ENCODE measurements at places on chromosomes 11 and 22.

GRCh38 chr11:123719452-123719851 lies 22.0 kb downstream of the ZNF202 start:
- DNase-seq: no peak

- DNase-seq: no peak
Observed at GRCh38 chr11:10450462-10451425, 4.3 kb upstream of the AMPD3 start.

GRCh38 chr11:19959648-19960059 lies 200.6 kb downstream of the DBX1 start:
- no peak for DNase-seq

- DNase-seq: no peak
Observed at GRCh38 chr11:114773541-114774338, 95.4 kb downstream of the NXPE2 start.

DNA sequence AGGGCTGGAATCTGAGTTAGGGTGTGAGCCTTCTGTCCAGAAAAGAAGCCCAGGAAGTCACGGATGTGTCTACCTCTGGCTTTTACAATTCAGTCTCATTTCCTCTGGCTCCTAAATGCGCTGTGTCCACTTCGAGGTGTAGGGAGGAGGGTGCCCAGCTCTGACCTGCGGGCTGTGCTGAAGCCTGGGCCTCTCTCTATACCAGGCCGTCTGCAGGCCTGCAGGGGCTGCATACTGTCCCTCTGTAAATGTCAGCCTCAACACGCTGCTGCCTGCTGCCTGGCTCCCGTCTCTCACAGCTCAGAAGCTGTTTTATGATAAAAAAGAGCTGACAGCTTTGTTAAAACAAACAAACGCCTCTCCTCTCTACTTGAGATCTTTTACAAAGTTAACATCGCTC lies 14.5 kb downstream of the ARVCF start:
- no peak for DNase-seq

DNA sequence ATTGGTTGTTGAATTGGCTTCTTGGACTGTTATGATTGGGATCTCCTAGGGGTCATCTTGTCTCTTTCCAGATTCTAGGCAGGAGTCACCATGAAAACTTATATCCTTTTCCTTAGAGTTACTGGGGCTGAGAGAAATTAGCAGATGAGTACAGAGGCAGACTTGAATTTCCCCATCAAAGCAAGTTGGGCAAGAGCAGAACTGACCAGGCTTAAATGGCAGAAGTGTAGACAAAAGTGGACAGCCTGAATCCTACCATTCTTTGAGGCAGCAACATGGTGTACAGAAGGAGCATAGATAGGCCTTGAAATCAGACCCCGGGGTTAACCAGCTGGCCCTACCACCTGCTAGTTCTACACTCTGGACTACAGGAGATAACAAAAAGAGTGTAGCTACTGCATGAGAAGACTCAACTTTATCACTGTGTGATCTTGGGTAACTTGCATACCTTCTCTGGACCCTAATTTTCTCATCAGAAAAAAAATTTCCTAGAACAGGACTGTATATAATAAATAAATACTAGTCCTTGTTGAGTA lies 427.4 kb upstream of the CADM1 start:
- DNase-seq: no peak

- no peak for DNase-seq
Observed at GRCh38 chr11:115672999-115673411, 168.8 kb upstream of the CADM1 start.

DNA sequence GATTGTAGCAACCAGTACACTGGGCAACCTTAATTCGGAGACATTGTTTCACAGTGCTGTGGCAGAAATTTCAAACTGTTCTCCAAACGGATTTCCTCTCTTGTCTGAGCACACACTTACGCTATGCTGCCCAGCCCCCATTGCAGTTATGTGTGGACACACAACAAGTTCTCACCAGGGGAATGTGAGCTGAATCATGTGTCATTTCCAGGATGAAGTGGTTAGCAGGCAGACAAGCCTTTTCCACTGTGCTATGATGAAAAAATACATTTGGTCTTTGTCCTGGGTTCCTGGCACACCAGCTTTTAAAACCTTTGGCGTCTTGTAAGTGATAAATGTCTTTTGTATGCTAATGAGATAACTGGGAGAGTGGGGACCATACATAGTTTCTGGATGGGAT lies 46.9 kb upstream of the SYT9 start:
- DNase-seq: no peak

- no peak for DNase-seq
Observed at GRCh38 chr11:72562431-72562830, 111.8 kb downstream of the PDE2A start.

DNA sequence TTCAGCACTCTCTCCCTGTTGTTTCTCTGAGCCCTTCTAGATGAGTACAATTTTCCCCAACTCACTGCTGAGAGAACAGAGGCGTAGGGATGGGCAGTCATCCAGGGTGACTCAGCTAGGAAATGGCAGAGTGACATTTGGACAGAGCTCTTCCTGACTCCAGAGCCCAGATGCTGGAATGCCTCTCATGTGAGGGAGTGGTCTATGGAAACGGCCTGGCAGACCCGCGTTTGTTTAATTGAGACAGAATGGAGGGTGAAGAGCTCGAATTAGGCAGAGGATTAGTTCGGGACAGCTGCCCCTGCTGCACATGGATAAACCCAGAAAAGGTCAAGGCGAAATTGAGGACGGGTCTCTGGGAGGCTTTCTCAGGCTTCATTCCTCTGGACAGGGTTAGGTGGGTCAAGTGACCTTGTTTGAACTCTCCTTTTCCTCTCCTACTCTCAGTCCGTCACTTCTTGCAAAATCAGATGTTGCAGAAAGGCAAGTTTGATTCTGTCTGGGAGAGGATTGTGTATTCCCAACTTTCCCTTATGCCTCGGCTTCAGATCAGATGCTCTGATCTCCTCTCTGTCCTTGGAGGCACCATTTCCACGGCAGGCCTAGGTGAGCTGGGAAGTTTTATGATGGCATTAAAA lies 7.6 kb upstream of the LMO2 start:
- DNase-seq: no peak

GRCh38 chr11:104151404-104152204 lies 12.3 kb downstream of the PDGFD start:
- no peak for DNase-seq

DNA sequence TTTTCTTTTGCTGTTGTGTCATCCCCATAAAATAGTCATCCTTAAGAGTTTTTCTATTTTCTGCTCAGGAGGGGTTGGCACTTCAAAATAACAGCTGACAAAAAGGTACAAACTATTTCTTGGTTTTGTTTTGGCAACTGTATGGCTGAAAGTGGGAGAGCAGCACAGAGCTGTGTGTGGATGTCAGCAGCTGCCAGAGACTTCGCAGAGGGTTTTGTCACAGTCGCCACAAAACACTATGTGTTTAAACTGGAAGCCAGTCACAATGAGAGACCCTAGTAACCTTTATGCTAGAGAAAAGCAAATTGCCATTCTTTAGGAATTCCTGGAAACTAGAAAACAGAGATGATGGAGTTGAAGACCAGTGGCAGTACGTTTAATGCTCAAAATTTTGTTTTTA lies 189.6 kb upstream of the CCDC90B start:
- no peak for DNase-seq

DNA sequence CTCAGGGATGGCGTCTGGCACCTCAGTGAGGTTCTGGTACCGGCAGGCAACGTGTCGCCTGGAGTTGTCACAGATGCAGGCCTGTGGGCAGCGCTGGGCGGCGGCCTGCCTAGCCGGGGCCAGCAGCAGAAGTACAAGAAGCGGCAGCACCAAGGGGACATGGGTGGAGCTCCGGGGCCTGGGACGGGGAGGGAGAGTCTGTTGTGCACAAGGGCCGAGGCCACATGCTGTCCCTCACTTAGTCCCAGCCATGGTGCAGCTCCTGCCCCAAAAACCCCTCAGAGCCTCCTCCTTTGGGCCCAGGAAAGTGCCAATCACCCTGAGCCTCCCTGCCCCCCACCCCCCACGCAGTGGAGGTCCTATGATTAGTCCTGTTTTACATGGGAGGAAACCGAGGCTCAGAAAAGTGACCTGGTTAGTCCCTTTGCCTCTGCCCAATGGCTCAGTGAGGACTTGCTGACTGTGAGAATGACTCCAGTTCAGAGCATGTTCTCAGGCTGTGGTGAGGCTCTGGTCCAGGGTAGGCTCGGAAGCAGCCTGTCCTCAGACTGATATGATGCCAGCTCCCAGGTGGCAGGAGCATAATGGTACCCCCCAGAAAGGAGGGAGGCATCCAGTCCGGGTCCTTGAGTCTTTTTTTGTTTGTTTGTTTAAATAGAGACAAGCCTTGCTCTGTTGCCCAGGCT lies 1.1 kb downstream of the CHADL start:
- no peak for DNase-seq

- no peak for DNase-seq
Observed at GRCh38 chr11:64181506-64182411, 4.2 kb upstream of the STIP1 start.

- DNase-seq: no peak
Observed at GRCh38 chr11:122096272-122097112, 19.5 kb downstream of the BLID start.

DNA sequence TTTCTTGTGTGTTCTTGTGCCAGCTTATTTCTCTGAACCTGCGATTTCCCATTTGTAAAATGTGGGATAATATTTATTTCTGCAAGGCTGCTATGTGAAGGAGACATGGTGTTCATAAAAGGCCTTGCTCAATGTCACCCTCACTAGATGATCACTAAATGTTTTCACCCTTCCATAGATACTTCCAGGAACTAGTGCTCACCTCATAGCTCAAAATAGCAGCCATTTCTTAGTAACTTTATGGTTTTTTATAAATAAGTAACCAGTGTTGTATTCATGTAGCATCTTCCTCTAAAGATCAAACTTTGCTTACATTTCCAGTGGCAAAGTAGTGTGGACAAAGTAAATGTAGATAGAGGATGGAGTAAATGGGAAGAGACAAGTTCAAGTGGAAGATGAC lies 23.8 kb downstream of the SYTL2 start:
- DNase-seq: no peak

DNA sequence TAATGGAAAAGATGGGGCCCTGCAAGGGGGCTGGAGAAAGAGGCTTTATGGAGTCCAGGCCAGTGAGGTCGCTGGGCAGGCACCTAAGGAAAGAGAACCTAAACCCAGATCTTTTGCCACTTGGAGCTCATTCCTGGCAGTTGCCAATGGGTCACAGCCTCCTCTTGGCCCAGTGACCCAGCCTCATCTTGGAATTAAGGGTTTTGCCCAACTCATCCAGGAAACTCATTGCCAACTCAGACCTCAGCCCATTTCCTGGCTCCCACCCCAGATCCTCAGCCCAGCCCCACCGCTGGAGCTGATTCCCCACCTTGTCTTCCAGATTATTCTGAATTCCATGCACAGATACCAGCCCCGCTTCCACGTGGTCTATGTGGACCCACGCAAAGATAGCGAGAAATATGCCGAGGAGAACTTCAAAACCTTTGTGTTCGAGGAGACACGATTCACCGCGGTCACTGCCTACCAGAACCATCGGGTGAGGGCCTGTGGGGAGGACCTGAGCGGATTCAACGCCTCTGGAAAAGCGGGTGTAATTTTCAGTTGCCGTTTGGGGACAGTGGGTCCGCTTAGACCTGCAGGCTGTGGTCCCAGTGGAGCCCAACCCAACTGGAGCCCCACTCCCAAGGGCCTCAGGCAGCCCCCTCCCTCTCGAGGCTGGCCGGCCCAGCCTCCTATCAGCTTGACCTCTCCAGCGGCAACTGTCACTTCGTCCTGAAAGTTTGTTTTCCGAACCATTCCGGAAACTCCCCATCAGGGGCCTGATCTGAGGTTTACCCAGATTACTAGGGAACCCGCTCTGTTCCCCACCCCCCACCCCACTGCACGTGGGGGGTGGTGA lies 4.3 kb downstream of the TBX1 start:
- no peak for DNase-seq

DNA sequence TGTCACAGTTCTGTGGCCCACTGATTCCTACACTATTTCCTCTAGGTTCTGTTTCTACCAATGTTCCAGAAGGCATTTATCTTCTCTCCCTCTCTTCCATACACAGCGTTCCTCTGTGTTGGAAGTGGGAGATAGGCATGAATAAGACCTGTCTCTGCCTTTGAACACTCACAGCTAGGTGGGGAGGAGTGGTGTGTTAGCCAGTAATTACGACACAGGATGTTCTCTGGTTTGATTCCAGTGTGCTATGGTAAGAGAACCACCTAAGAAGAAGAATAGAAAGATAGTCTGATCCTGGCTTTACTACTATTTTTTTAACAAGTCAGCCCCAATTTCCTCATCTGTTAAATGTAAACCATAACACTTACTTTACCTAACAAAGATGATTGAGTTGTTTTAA lies 200.2 kb upstream of the MTMR2 start:
- DNase-seq: no peak
